ENCODE measurements at places on chromosomes 7 and 10. TPM values are rescaled to one million over a fixed set of nuclear protein-coding genes. Genes with fewer than 3 reads are reported as not detected.

DNA sequence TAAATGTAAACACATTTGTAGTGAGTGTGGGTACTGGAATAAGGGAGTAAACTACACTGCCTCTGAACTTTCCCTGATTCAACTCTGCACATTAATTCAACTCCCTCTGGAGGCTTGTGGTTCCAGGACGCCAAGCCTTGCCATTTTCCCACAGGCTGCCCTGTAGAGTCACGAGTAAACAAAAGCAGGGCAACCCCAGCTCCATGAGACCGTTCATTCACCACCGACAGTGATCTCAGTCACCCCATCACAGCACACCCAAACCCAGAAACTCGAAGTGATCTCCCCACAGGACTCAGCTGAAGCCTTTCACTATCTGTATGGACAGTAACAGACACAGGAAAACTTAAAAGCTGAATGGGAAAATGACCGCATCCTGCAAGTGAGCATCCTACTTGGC is 218.8 kb upstream of the FRMD4A start:
- no peak overlapping the region for H3K27ac ChIP-seq
- no peaks in the 10 kb centered on the region for H3K27me3 ChIP-seq
- H3K4me3 ChIP-seq: no peak overlapping the region
- peaks cover 14% of the 10 kb centered on the region for H3K36me3 ChIP-seq
- peaks cover 36% of the 10 kb centered on the region for H3K4me1 ChIP-seq
- no peak for DNase-seq

DNA sequence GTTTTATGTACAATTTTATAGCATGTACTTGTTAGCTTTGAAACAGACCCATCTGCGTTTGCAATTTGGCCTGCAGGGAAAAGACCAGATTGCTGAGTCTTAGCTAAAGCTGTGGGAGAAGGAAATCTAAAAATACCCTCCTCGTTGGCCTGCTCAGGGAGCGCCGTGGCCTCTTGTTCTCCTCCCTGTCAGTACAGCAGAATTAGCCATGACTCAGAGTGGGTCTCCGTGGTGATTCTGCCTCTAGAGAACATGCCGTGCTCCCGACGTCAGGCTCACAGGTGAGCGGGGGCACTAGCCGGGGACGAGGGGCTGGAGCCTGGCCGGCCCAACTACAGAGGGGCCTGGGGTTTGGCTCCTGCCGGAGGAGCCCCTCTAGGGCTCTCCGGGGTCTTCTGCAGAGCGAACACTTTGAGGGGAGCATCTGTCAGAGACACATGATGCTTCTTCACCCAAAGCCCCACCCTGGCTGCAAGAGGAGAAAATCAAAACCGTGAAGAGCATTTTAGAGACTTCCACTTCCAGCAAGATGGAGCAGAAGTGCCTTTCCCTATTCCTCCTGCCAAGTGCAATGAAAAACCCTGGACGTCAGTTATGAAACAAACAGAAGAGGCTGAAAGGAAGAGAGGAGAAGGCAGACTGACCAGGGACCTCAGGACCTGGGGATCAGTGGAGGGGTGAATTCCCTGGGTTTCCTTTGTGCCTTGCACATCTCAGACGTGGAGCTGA is 98.9 kb downstream of the LHPP start:
- no peaks in the 10 kb centered on the region for H3K4me1 ChIP-seq
- no peak overlapping the region for H3K27ac ChIP-seq
- no peak for DNase-seq
- peaks cover 17% of the 10 kb centered on the region for H3K27me3 ChIP-seq
- no peaks in the 10 kb centered on the region for H3K36me3 ChIP-seq

GRCh38 chr7:50982626-50983025 is 199.9 kb upstream of the GRB10 start:
- H3K36me3 ChIP-seq: no peaks in the 10 kb centered on the region
- peaks cover 2% of the 10 kb centered on the region for H3K27me3 ChIP-seq
- peaks cover 1% of the 10 kb centered on the region for H3K4me1 ChIP-seq
- no peak overlapping the region for H3K27ac ChIP-seq
- no peak overlapping the region for H3K4me3 ChIP-seq
- DNase-seq: no peak

DNA sequence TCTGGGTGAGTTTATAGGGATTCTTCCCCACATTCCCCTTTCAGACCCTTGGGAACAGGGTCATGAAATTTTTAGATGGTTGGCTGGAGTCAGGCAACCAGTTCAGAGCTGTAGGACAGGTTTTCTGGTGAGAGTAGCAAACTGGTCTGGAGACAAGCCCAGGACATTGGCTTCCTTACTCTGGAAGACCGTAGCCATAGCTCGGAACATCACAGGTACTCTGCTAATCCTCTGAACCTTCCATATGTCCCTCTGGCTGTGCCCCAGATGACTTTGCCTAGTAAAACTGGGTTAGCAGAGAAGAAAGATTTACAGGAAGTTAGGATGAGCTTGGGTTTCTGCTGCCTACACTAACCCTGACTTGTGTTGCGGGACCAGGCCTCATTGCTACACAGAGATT is 104.5 kb upstream of the MKLN1 start:
- H3K4me3 ChIP-seq: no peak overlapping the region
- H3K27ac ChIP-seq: no peak overlapping the region
- no peaks in the 10 kb centered on the region for H3K36me3 ChIP-seq
- no peaks in the 10 kb centered on the region for H3K4me1 ChIP-seq

Gene TMEM213
- not detected for total RNA-seq

DNA sequence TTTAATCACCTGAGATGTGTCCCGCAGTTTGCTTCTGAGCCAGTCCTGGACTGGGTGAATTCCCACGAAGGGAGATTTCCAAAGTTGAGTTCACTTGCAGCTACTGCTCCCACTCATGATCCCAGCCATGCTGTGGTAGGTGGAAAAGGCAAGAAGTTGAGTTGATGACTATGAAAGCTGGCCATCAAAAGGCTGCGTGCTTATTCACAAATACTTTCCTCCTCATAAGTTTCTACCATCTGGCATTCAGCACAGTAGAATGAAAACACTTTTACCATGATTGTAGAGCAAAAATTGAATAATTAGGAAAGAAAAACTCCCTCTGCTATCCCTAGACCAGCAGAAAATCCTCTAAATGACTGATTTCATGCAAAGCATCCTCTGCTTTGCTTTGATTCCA is 281.8 kb downstream of the INHBA start:
- no peak for DNase-seq
- no peak overlapping the region for H3K27ac ChIP-seq
- no peaks in the 10 kb centered on the region for H3K36me3 ChIP-seq
- no peak overlapping the region for H3K4me3 ChIP-seq
- no peaks in the 10 kb centered on the region for H3K4me1 ChIP-seq

DNA sequence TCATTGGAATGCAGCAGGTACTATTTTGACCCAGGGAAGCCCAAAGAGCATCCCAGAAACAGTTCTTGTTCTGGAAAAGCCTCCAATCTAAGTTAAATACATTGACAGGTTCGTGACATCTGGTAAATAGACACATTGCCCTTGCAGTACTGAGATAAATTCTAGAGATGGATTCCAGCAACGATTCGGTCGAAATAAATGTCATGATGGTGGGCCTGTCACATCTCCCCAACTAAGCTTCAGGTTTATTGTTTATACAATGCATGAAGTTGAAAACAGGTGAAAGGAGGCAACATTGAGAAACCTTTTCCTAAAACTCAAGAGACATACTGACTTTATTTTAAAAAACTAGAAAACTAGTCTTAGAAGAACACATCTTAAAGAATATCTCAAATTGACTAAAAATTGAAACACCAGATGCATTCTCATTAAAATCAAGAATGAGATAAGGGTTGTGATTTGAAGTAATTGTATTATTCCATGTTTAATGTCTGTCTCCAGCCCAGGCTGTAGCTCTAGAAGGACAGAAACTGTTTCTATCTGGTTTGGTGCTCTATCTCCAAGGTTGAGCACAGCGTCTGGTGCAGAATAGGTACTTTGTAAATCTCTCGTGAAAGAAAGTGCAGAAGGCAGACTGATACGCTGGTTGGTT is 114.0 kb downstream of the CABCOCO1 start:
- H3K36me3 ChIP-seq: no peaks in the 10 kb centered on the region
- no peak for DNase-seq
- no peaks in the 10 kb centered on the region for H3K27me3 ChIP-seq
- H3K27ac ChIP-seq: no peak overlapping the region

DNA sequence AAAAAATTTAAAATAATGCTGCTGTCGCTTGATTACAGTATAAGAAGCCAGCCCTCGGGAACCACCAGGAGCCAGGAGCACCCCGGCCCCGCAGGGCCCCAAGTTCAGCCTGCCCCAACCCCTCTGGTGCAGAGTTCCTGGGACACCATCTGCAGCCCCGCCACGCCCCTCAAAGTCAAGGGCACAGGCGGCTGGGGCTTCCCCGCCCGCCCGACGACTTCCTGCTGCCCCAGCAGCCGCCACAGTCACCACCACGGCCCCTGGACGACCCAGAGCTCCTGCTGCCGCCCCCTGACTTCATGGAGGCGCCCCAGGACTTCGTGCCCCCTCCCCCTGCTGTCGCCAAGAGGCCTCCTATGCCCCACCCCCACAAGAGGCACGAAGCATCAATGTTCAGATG is 103.6 kb upstream of the PDSS1 start:
- no peaks in the 10 kb centered on the region for H3K36me3 ChIP-seq
- no peak overlapping the region for H3K4me3 ChIP-seq
- no peak for DNase-seq
- no peaks in the 10 kb centered on the region for H3K4me1 ChIP-seq
- H3K27ac ChIP-seq: no peak overlapping the region
- no peaks in the 10 kb centered on the region for H3K27me3 ChIP-seq

DNA sequence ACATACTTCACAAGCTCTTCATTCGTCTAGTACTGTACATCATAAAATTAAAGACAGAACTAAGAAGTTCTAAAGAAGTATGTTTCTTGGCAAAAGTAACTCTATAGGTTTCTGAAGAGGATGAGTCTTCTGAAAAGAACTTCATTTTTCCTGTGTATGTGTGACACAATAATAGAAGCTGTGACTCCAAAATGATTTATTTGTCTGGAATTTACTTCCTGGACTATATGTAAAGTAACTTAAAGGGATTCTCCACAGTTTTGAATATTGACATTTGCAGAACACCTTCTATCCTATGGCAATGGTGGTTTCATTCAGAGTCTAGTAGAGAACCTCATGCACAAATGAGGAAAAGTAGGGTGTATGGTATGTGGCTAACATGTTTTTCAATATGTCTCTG is 19.8 kb upstream of the CLDN12 start:
- peak overlapping the region; percentile 76 for H3K27ac ChIP-seq
- DNase-seq: peak; percentile 52
- H3K4me1 ChIP-seq: peaks cover 29% of the 10 kb centered on the region
- peaks cover 4% of the 10 kb centered on the region for H3K36me3 ChIP-seq
- no peaks in the 10 kb centered on the region for H3K27me3 ChIP-seq

All from endothelial cell of umbilical vein (primary cell).